Left ventricle myocardium inferior (tissue), 1 donor: ENCODE measurements at places on chromosomes 1 and 21.

DNA sequence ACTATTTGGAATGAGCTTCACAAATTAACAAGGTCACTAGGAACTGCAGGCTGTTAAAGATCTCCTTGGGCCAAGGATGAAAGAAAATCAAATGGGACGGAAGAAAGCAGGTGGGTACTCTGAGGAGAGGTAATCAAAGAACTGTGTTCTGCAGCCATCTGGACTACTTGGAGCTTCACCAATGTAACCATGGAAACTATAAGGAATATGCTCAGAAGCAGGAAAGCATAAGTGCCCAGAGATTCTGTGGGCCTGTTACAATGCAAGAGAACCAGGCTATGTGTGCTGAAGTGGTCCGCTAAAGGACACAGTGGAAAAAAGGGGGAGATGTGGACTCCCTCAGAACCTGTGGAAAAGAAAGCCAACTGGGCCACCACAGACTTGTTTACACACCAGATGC is 238.5 kb downstream of the PTGER3 start:
- DNase-seq = no peak

DNA sequence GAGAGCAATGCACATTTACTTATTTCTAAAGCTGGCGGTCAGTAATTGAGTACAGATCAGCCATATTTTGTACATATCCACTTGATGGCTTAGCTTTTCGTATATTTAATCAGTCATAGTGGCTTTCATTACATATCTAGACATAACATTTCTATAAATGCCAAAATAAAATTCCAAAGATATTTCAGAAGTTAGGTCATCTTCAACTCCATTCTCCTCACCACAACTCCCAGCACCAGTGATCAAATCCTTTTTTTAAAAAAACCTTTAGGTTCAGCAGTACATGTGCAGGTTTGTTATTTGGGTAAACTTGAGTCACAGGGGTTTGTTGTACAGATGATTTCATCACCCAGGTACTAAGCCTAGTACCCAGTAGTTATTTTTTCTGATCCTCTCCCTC is 53.9 kb upstream of the GNG4 start:
- DNase-seq = no peak

- DNase-seq = no peak
Measured at GRCh38 chr1:15412843-15413242, 3.2 kb downstream of the EFHD2 start.

GRCh38 chr1:84110629-84111028 is 33.4 kb upstream of the PRKACB start:
- no peak for DNase-seq

GRCh38 chr1:55359611-55360010 is 144.4 kb upstream of the USP24 start:
- DNase-seq = no peak

DNA sequence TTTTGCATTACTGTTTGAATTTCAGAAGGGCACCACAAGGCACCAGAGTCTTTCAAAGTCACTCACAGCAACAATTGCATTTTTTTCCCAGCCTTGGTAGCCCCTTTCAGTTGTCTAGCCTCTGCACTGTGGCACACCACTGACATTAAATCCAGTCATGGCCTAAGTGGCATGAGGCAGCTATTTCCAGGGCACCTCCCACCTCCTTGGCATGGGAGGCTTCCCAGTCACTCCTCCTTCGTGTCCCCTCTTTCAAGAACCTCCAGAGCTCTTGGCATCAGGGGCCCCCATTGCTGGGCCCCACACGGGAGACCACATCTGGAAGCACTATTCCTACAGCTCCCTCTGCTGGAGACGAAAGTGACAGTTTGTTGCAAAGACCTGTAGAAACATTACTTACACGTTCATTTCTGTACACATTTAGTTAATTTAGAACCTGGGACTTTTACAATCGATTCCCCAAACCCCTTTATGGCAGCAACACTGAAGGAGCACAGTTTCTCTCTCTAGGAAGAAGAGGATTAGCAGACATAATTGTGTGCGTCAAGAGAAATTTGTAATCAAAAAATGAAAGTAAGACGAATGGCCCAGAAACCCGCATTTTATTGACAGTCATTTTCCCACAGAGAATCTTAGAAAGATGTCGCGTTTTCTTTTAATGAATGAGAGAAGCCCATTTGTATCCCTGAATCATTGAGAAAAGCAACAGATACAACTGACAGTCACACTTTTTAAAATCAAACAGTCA is 5.7 kb upstream of the CHD5 start:
- DNase-seq = no peak

GRCh38 chr1:93591676-93592550 is 89.7 kb downstream of the BCAR3 start:
- DNase-seq = no peak
